Activated T-helper 9 cell treated with anti-CD3 and anti-CD28 coated beads, Interleukin-2, amount 50 U/mL, for 16 hours (primary cell): ENCODE measurements at places on chromosomes 6 and 20.
A peak's percentile ranks its signal among the peaks of the same experiment; 100 is the strongest.

DNA sequence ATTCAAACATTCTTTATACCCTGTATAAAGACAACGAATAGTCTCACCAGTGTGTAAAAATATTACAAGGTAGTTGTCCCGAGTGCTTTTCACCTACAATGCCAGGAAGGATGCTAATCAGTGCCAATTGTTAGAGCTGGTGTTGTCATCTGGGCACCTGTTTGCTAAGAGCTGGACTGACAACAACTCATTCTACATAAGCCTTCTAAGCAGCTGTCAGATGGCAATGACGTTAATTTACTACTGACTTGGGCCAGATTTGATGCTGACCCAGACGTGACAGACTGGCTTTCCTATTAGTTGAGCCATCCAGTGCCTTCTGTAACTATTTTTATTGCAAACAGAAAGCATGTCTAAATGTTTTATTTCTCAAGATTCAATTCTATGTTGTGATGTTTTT, 355.2 kb downstream of the ADGRB3 start:
- DNase-seq: no peak

DNA sequence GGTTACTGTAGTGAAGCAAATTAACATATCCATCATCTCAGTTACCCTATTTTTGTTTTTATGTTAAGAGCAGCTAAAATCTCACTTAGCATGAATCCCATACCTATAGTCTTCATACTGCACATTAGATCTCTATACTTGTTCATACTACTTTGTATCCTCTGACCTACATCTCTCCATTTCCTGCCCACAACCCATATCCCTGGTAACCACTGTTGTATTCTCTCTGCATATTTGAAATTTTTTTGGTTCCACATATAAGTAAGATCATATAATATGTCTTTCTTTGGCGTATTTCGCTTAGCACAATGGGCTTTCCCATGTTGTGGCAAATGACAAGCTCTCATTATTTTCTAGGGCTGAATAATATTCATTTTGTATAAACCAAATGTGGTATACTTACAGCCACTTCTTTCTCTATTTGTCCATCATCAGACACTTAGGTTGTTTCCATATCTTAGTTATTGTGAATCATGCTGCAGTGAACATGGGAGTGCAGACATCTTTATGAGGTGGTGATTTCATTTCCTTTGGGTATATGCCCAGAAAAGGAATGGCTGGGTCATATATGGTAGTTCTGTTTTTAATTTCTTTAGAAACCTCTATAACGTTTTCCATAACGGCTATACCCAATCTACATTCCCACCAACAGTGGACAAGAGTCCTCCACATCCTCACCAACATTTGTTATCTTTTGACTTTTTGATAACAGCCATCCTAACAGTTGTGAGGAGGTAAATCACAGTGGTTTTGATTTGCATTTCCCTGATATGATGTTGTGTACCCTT, 39.8 kb downstream of the BACH2 start:
- DNase-seq: no peak

DNA sequence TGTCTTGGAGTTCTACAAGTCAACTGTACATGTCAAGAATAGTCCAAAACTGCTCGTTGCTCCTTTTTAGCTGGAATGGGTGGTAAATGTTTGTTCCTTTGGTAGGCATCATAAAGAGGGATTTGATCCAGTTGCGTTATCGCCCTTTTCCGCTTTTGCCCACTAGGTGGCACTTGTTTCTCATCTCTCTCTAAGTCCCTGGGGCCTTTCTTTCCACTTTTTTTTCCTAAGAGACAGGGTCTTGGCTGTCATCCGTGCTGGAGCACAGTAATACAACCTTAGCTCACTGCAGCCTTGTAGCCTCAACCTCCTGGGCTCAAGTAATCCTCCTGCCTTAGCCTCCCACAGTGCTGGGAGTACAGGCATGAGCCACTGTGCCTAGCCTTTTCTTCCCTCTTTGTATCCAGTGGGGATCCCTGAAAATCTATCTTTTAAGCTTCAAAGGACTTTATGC, 20.7 kb downstream of the GTPBP2 start:
- peak; percentile 27 for DNase-seq

DNA sequence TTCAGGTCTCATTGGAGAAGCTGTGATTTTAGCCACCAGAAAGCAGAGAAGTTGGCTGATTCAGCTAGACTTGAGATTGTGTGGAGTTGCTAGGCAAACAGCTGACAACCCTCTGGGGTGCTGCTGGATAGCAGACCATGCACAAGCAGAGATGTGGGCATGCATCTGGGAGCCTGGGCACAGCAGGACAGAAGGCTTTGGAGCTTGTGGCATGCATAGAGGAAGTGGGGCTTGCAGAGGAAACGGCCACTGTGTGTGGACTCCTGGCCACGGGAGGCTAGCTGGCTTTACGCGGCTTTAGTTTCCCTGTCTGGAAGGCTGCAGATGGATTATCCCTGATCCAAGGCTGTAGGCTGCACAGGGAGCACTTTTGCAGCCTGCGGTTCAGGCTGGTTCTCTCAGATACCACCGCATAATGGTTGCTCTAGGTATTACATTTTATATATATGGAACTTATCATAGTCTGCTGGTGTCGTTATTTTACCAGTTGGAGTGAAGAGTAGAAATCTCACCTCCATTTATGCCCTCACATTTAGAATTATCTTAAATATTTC, 10.4 kb downstream of the ZNF831 start:
- no peak for DNase-seq

GRCh38 chr6:20582586-20583443, 48.6 kb downstream of the CDKAL1 start:
- DNase-seq: no peak

DNA sequence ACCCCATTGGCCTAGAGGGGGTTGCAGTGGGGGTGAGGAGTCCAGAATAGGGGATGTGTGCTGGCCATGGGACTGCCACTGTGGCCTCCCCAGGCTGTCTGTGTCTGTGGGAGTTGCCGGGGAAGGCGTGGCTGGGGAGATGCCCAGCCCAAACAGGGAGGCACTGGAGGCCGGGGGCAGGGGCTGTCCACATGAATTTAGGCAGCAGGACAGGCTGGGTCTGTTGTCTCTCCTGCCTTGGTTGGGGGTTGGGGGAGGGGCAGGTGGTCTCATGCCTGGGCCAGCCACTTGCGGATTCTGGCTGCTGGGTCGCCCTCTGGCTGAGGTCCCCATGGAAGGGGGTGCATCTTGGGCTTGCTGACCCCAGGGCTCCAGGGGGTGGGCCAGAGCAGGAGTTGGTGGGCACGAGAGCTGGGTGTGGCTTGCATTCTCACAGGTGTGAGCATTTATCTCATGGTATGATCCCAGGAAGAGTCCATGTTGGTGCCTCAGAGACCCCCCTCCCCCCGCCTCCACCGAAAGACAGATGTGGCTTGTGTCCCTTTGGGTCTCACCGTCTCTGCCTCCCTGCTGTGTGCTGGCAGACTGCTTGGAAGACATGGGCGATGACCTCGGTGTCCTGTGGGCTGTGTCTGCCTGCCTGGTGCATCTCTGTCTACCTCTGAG, 4.0 kb downstream of the SOX18 start:
- DNase-seq: no peak

GRCh38 chr20:51388227-51388626, 154.3 kb downstream of the NFATC2 start:
- no peak for DNase-seq

DNA sequence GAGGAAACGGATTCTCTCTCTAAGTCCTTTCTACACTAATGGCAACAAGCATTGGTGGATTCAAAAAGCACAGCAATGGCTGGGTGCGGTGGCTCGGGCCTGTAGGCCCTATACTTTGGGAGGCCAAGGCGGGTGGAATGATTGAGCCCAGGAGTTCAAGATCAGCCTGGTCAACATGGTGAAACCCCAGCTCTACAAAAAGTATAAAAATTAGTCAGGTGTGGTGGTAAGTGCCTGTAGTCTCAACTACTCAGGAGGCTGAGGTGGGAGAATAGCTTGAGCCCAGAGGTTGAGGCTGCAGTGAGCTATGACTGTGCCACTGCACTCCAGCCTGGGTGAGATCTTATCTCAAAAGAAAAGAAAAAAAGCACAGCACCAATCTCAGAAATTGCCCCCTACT, 19.3 kb downstream of the PAQR8 start:
- no peak for DNase-seq

GRCh38 chr20:40769677-40770285, 80.7 kb upstream of the MAFB start:
- no peak for DNase-seq

DNA sequence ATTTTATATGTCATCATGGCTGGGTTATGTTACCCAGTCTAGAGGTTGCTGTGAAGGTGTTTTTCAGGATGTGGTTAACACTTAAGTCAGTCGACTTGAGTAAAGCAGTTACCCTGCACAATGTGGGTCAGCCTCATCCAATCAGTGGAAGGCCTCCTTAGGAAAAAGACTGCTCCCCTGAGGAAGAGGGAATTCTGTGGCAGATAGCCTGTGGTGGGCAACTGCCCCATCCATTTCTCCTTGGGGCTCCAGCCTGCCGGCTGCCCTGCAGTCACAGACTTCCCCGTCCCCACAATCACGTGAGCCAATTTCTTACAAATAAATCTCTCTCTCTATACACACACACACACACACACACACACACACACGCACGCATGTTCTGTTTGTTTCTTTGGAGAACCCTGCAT, 34.5 kb upstream of the MPC1 start:
- no peak for DNase-seq

DNA sequence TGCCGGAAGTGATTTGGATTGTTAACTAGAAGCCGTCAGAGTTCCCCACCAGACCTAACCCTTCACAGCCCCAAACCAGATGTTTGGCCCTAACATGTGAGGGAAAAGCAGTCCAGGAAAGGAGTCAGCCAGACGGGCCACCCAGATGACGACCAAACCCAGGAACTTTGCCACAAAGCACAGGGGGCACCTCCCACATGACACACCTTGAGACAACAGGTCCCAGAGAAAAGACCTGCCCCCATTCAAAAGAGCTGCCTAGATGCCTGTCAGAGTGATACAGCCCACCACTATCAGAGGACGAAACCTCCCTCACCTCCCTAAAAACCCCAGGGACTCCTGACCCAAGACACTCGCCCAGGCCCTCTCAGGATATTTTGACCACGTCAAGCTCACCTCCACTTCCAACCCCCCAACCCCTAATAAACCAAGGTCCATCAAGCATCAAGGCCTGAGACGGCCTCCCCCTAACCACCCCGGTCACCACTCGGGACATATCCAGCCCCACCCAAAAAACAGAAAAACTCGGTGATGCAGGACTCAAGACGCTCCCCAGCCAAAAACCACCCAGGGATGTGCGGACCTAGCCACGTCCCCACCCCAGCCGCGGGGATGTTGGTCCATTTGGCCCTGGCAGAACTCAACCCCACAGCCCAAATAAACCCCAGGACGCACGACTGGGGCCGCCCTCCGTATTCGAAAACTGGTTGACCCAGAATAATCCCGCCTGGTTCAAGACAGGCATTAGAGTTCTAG, 662 bp downstream of the ZNF343 start:
- DNase-seq: no peak

- DNase-seq: no peak
Measured at GRCh38 chr6:84052204-84052882, 18.8 kb downstream of the MRAP2 start.

GRCh38 chr6:11404838-11405237, 132.7 kb upstream of the TMEM170B start:
- no peak for DNase-seq

GRCh38 chr6:168035661-168036545, 38.4 kb downstream of the KIF25 start:
- no peak for DNase-seq

GRCh38 chr20:23441850-23442313, 2.4 kb downstream of the CSTL1 start:
- no peak for DNase-seq

GRCh38 chr6:6968731-6969552, 138.8 kb upstream of the RREB1 start:
- DNase-seq: no peak

- DNase-seq: no peak
Measured at GRCh38 chr6:97214671-97215070, 68.3 kb downstream of the MMS22L start.

DNA sequence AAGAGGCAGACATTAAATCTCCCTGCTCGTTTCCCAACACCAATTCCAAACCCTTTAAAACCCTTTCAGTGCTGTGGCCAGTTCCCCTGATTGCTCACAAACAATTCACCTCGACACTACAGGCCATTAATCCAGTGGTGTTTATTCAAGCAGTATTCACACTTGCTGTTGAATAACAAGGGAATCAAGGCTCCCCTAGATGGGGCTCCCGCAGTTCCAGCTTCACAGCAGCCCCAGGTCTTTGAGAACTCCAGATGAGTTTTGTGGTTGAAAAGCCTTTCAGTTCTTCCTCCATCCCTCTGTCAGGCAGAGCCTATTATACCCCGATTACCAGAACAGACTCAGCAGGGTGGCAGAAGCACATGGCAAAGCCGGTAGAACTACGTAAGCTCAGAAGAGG, 36.2 kb downstream of the JAG1 start:
- DNase-seq: no peak

GRCh38 chr6:82957171-82957867, 108.3 kb downstream of the UBE3D start:
- no peak for DNase-seq

- DNase-seq: peak; percentile 44
Measured at GRCh38 chr20:327186-328026, 2.1 kb downstream of the SOX12 start.

GRCh38 chr6:33297956-33298772, 578 bp downstream of the RGL2 start:
- DNase-seq: no peak

- DNase-seq: no peak
Measured at GRCh38 chr20:63363981-63364561, 2.9 kb upstream of the CHRNA4 start.

DNA sequence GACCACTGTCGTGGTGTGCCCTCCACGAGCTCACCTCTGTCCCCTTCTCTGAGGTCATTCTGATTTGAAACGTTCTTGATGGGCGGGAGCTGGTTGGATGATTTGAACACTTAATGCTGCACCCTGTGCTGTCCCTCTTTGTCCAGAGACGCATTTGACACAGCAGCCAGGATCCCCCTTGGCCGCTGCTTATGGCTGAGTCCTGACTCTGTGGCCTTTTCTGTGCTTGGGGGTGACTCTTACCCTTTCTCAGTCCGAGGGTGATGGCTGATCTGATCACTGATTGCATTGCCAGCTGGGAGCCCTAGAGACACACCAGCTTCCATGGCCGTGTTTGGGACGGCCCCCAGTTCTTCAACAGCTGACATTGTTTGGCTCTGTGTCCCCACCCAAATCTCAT, 43.5 kb upstream of the FRMD1 start:
- no peak for DNase-seq

DNA sequence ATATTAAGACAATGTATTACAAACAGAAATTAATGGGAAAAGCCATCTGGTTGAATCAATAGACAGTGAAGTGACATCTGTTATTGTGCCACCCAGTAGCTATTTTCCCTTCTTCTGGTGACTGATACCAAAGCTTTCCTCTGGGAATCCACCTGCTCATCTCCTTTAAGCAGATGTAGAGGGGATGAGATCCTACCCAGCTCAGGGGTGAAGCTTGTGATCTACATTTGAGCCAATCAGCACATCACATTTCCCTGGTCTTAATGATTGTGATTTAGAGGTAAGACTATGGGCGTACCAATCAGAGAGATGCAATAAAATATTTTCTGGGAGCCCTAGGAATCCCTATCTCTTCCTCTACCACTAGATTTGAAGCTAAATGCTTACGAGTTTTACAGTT, 782.9 kb downstream of the PTPRT start:
- no peak for DNase-seq

GRCh38 chr6:120993929-120994572, 340.2 kb downstream of the TBC1D32 start:
- DNase-seq: no peak
